Activated CD8-positive, alpha-beta memory T cell treated with anti-CD3 and anti-CD28 coated beads for 48 hours (primary cell): ENCODE measurements at places on chromosomes 13 and 19.

DNA sequence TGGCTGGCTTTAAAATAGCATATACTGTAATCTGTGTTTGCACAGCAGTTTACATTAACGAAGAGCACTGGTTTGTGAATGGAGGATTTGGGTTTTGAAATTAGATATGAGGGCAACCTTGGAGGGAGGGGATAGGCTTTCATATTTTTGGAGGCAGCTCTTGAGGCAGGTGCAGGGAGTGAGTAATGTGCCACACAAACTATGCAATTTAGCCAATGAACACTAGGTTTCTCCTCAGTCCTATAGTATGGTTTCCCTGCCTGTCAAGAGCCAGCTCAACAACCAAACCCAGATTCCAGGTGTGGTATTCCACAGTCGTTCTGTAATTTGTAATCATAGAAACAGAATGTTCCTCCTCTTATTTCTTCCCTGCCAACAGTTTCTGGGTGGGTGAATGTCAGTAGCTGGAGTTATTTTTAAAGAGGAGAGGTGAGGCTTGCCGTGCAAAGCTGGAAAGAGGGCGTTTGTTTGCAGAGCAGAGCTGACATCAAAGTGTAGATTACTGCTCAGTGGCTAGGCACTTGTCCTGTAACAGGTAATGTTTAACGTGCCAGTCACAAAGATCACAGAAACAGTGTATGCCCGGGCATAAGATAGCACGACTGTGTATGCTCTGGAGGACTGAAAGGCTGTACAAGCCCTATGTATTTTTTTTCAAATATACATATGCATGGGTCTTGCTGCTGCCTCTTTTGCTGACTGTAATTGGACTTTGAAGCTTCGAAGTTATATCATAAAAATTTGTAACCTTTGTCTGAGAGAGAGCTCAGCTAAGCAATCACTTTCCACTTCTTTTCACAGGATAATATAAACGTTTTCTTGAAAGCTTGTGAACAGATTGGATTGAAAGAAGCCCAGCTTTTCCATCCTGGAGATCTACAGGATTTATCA, 124.2 kb downstream of the LMO7 start:
- no peak for DNase-seq

DNA sequence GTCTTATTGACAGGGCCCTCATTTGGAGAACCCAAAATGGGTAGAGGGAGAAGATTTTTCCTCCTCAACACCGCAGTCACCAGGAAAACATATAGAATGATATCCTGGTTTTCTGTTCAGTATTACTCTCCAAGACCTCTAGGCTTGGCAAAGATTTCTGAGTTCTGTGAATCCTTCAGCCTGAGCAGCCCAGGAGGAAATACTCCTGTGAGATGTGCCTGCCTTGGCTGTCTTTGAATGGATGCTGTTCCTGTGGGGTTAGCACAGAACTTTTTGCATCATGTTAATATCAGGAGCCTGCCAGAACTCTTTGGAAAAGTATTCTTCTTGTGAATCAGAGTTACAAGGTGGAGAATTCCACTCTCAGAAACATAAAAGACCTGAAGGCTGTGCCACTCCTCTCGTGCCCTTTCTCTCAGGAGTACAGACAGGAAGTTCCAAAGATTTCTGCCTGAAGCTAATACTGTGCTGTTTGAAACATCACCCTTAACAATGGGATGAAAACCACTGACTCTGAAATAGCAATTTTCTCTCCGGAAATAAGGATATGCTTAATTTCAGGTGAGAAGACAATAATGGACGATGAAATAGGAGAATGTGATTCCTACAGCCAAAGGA, 520.1 kb upstream of the NBEA start:
- no peak for DNase-seq

DNA sequence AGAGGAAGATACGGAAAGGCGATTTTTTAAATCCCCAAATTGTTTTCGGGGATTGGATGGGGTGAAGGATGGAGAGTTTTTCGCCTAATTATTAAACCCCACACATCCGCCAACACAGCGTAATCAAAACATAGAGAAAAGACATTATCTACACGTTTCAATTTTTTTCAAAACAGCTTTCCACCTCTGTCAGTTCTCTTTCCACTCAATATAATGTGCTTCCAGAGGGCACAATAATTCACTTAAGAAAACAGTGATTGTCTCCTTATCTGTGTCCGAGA, 435 bp upstream of the OBI1 start:
- no peak for DNase-seq

DNA sequence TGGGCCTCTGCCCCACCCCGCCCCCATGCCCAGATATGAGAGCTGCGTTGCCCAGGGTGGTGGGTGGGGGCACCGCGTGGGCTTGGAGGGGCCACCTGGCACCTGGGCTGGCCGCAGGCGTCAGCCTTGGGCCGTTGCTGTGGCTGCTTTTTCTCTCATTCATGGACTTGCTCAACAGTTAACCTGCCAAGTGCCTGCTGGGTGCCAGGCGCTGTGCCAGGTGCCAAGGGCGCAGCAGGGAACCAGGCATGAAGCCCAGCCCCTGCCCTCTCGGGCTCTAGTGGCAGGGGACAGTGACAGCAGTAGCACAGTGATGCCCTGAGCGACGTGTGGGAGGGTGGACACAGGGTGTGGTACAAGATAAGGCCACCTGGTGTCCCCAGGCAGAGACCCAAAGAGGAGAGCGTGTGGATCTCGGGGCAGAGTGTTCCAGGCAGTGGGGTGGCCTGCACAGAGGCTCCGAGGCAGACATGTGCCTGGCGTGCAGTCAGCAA, 28.1 kb downstream of the DHX34 start:
- DNase-seq = no peak

GRCh38 chr13:90773681-90774080, 573.8 kb upstream of the MIR17HG start:
- DNase-seq = no peak

GRCh38 chr19:44687888-44688287, 11.1 kb upstream of the CEACAM16 start:
- DNase-seq = no peak

GRCh38 chr13:87666831-87667230, 4.3 kb upstream of the SLITRK5 start:
- DNase-seq = no peak

DNA sequence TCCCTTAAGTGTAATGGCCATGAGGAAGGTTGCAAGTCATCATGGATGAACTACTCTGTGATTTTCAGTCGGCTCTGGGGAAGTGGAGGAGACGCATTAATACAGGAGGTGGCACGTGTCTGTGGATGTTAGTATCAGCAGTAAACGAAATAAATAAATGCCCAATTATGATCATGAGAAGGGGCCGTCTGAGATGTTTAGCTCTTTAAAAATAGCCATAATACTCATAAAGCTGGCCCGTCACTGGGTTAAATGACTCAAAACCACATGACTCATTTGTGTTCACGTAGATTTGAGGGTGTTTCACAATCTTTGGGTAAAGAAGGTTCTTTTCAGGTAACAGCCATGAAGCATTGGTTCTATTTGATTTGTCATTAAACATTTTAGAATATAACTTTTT, 620.6 kb downstream of the GPC6 start:
- DNase-seq = no peak

- no peak for DNase-seq
Measured at GRCh38 chr13:109592770-109593169, 193.6 kb downstream of the IRS2 start.
